Uterus (tissue), 4 donors: ENCODE measurements at places on chromosomes 7 and 10. TPM values are rescaled to one million over a fixed set of nuclear protein-coding genes. Genes with fewer than 3 reads are reported as not detected.

Gene CHST3
- 38.2 TPM for total RNA-seq

Gene MCU
- 13.8 TPM for total RNA-seq

Gene C10orf53
- not detected for total RNA-seq

Gene RRP12
- total RNA-seq = 24.8 TPM

Gene KCP
- not detected for total RNA-seq

Gene USP54
- total RNA-seq = 58.8 TPM

Gene NRAP
- total RNA-seq = 0.37 TPM

Gene STMP1
- total RNA-seq = 26.9 TPM

Gene SYCE1
- total RNA-seq = not detected

Gene VWDE
- total RNA-seq = 23.2 TPM

Gene UCN3
- total RNA-seq = not detected

Gene ITIH2
- total RNA-seq = not detected

Gene PRRT4
- 1.7 TPM for total RNA-seq
